ENCODE measurements at places on chromosomes 16 and 17.

DNA sequence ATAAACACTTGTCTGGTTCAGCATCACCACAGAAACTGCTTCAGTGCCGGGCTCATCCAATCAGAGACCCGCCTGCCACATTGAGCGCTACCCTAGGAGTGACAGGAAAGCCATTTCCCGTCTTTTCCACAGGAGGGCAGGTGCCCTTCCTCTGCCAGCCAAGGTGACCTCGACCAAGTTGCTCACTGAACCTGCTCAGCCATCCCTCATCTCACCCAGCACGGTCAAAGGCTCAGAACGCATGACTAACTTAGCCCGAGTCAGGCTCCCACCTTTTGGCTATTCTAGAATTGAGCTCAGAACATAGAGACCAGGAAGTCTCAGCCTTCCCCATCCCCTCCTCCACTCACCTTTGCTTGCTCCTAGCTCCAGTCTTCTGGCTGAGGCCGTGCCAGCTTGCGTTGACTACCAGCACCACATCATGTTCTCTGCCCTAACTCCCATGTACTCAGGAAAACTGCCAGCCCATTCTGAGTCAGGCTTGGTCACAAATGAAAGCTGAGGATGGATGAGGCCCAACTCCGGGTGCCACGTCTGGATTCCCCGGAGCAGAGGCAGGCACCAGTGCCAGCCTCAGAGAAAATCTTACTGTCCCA is 15.6 kb downstream of the MRPS23 start:
- DNase-seq, result no peak

DNA sequence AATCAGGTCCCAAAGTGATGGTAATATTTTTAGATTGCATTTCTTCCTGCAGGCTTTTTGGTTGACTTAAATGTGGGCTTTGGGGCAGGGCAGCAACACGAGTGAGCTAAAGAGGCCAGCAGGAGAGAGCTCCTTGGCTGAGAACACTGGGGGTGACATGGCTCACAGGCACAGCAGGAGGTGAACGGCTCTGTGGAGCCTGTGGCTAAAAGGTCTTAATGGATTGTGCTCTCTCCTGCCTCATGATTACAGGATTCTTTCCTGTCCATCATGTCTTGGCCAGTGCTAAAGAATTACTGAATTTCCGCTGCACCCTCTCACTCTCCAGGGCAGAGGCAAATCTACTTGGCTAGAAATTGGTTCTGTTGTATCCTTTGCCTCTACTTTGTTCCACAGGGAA is 366.6 kb downstream of the HS3ST4 start:
- no peak for DNase-seq

- DNase-seq, result no peak
These were observed 169.0 kb upstream of the ZFHX3 start for GRCh38 chr16:73216932-73217331.

- no peak for DNase-seq
These were observed 21.3 kb downstream of the C16orf74 start for GRCh38 chr16:85729452-85730185.

DNA sequence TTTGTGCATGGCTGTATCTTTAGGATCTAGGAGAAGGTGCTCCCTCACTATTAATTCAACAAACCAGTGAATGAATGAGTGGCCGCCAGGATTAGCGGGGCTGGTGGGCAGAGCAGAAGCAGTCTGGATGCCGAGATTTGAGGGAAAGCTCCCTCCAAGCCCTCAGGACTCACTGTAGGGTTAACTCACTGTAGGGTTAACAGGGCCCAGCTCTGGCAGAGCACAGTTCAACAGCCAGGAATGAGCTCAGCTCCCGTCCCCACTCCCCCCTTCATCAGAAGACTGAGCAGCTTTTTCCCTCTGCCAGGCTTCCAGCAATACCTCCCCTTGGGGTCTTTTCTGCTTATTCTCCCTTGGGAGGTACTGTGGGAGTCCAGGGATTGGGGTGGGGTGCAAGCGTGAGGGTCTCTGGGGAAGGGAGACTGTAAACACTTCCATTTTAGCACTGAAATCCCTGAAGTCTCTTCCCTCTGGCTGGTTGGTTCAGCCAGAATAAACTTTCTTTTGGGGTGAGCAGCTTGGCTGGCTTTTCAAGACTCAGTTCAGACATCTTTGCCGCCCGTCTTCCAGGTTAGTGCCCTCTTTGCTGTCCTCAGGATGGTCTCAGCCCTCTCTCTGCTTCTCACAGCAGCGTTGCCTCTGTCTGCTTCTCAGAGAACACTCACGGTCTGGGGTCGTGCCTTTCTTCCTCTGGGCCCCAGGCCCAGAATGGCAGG is 53.7 kb upstream of the WSB1 start:
- DNase-seq, result no peak

DNA sequence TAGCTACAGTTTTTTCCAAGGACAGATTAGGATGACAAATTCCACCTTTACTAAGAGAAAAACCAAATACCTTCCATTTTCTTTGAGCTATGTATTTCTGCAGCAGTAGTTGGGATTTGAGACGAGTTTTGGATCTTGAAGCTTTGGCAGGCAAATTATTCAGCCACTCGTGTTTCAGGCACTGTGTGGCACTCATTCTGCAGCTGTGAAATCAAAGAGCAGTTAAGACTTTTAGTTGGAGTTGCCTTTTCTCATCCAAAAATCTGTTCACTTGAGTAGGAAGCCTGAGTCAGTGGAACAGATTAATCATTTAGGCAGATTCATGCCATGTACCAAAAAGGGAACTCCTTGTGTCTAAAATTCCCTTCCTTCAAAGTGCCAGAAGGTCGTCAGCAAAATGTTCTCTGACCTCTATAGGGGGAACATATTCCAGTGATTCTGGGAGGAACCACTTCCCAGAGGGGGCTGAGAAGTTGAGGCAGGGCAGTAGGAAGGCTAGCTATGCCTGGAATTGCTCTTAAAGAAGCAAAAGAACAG is 20.1 kb downstream of the ORC6 start:
- DNase-seq, result no peak

DNA sequence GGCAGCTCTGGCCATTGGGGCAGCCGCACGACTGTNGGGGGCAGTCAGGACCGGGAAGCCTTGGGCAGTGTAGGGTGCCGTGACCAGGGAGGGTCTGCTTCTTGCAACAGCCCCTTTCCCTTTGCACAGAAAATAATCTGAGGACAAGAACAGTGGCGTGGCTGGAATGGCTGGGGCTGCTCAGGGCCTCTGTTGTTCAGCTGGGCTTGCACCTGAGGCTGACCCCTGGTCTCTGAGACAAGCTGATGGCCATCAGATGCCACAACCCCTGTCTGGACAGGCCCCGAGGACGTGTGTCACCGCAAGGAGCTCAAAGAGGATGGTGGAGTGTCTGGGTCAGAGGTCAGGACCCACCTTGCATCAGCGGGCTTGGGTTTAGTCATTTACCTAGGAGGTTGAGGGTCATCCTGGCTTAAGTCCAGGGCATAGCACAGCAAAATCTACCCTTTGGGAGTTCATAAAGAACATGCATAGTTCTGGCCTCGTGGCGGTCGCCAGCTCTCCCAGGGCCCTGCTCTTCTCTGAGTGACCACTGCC is 46.9 kb downstream of the METRNL start:
- no peak for DNase-seq

GRCh38 chr17:8888704-8889302 is 21.3 kb upstream of the PIK3R6 start:
- DNase-seq, result no peak

DNA sequence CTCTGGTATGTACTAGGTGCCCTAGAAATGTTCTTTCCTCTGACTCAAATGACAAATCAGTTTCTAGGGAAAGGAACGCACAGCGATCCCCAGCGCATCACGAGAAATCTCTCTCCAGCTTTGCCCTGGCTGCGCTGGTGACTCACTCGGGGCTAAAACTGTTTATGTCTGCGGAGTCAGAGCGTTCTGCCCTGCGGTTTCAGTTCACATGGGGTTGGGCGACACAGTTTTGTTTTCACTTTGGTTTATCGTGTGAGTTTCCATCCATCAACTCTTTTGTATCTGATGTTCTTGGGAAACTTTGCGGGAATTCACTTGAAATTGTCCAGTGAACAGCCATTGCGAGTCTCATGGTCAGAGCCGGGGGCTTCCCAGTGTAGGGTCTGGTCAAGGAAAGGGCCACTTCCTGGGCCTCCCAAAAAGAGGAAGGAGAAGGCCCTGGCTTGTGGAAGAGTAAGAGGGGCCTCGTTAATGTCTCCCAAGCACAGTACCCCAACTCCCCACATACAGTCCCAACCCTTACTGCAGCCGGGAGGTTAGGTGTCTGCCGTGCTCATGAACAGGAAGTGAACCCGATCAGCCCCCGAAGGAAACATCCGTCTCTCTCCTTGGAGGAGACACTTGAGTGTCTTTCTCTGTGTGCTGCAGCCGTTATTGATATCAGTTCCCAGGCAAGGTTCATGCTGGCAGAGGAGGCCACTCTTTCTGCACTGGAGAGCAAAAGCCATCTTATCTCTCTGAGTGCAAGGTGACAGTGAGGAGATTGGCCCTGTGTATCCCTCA is 643.2 kb downstream of the WWOX start:
- peak; percentile 87 for DNase-seq

GRCh38 chr16:4404967-4405696 is 11.3 kb downstream of the CORO7 start:
- DNase-seq, result no peak

- DNase-seq, result no peak
These were observed 27.8 kb downstream of the NAGPA start for GRCh38 chr16:5005916-5006315.

Data from GM12865 (cell line).